ENCODE measurements at places on chromosomes 2 and 18.

DNA sequence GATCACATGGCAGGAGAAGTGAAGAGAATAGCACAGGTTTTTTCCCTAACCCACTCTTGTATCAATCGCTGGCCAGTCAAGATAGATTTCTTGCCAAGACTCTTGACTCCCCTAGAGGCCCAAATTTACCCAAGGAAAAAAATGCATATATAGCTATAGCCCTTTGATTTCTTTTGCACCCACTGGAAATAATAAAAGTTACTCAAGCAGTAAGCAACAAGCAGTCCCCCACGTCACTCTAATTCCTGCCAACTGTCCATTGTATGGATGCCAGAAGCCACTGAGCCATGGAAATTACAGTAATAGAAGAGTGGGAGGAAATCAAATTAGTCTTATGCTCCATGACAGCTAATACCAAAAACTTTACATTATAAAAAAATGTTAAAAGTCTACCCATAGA is 125.3 kb upstream of the SLC39A10 start:
- DNase-seq, result no peak

- DNase-seq, result no peak
Observed at GRCh38 chr2:63078852-63079606, 28.4 kb downstream of the OTX1 start.

DNA sequence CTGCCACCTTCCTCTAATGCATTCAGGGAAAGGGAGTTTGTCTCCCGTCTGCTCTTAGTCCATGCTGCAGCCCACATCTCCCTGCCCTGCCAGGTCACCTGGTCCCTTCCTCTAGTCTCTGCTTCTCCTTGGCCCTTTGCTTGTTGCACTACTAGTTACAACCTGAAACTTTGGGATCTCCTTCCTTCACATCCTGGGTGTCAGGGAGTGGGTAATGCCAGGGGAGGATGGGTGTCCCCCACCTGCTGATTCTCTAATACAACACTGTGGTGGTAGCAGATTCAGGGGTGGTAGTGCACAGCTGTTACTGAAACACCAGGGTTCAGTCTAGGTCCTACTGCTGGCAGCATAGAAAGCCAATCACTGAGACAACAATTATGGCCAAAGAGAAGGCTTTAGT is 31.2 kb upstream of the COX7A2L start:
- no peak for DNase-seq

DNA sequence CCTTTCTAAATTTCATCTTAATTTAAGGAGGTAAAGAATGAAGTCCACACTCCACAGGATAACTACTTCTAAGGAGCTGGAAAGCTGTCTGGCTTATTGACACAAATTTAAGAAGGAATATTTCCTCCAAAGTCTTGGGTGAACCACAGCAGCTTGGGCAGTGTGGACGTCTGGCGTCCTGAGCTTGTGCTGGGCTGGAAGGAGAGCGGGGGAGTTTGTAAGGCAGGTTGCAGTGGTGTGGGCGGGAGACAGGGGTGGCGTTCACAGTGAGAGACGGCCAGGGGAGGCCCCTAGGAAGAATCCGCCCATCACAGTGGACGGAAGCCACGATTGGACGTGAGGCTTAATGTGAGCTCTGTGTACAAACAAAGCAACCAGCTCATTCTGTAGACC is 25.7 kb downstream of the ADI1 start:
- no peak for DNase-seq

DNA sequence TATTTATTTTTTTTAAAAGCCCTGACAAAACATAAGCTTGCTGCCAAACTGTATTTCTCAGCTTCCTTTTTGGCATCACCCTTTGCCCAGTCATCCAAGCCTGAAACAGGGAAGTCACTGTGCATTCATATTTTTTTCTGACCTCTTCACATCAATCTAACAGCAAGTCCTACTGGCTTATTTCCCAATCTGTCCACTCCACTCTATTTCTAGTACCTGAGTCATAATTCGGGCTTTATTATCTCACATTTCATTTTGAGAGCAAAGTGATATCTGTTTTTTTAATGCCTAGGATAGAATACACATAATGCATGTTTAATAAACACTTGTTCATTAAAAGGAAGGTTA is 5.1 kb downstream of the HNMT start:
- no peak for DNase-seq

- no peak for DNase-seq
Observed at GRCh38 chr2:19865151-19865550, 36.6 kb downstream of the TTC32 start.

DNA sequence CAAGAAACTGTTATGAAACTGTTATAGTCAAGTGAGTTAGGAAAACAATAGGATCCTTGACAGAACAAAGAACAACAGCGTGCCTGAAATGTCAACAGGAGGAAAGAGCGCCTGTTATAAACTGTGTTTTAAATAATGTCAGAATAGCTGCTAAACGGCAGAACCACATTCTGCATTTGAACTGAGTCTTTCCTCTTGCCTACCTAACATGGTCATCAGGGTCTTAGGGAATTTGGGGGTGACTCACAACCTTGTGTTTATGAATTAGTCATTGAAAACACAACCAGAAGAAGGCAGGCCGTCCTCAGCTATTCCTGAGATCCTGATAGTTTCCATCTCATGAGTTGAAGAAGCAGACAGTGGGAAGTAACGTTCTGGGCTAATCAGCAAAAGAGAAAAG is 222.0 kb upstream of the FN1 start:
- no peak for DNase-seq

- DNase-seq, result no peak
Observed at GRCh38 chr2:162065767-162066166, 8.2 kb downstream of the DPP4 start.

DNA sequence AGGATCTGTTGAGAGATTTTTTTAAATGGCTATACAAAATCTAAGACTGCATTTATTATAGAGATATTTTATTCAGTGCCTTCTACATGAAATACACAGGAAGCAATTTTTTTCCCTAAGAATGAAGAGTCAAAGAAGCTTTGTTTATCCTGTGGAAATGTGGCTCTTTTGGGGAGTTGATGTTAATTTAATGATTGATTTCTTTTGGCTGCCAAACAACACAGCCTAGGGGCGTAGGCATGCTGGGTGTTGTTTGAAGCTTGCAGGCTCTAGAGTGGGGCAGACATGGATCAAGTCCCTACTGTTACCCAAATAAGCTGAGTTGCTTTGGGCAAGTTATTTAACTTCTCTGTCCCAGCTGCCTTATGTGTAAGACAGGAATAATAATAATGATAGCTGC is 21.1 kb upstream of the PLEK start:
- DNase-seq, result no peak

GRCh38 chr2:230913406-230914143 is 11.5 kb downstream of the GPR55 start:
- DNase-seq, result no peak

DNA sequence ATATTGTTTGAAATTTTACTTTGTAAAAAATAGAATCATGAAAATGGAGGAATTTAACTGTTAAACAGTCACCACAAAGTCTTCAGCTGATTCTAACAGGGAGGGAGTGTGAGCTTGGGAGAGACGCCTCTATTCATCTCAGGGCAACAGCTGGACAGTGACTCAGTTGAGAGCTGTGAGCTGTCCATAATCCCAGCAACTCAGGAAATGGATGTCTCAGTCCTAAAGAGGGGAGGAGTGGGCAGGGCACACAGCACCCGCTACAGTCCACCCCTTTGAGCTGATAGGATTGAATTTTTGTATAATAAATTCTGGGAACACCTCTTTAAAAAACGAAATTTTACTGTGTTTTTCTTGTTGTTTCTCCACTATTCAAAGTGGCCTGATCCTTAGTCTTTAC is 255.1 kb upstream of the THUMPD2 start:
- DNase-seq, result no peak

GRCh38 chr18:62797329-62797728 is 82.0 kb downstream of the PHLPP1 start:
- DNase-seq, result no peak

- no peak for DNase-seq
Observed at GRCh38 chr2:105752691-105753358, 8.1 kb downstream of the NCK2 start.

DNA sequence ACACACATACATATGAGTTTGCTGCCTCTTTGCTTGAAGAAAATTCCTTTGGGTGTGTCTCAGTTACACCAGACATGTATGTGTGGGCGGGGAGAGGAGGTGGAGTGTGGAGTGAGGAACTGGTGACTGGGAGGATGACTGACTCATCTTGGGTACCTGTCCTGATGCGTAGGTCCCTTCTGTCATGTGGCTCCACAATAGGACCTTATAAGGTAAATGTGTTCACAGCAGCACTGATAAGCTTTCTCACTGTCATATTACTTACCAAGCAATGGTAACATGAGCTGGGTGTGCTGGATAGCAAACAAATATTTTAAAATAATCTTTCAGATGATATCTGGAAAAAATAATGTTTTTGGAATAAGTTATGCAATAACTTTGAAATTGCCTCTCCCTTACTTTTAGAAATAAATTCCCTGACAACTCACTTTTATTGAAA is 45.1 kb downstream of the SLC9A2 start:
- peak; percentile 35 for DNase-seq

- DNase-seq, result no peak
Observed at GRCh38 chr2:221350616-221351015, 221.5 kb downstream of the EPHA4 start.

- no peak for DNase-seq
Observed at GRCh38 chr2:232545511-232546375, 4.6 kb downstream of the TIGD1 start.

DNA sequence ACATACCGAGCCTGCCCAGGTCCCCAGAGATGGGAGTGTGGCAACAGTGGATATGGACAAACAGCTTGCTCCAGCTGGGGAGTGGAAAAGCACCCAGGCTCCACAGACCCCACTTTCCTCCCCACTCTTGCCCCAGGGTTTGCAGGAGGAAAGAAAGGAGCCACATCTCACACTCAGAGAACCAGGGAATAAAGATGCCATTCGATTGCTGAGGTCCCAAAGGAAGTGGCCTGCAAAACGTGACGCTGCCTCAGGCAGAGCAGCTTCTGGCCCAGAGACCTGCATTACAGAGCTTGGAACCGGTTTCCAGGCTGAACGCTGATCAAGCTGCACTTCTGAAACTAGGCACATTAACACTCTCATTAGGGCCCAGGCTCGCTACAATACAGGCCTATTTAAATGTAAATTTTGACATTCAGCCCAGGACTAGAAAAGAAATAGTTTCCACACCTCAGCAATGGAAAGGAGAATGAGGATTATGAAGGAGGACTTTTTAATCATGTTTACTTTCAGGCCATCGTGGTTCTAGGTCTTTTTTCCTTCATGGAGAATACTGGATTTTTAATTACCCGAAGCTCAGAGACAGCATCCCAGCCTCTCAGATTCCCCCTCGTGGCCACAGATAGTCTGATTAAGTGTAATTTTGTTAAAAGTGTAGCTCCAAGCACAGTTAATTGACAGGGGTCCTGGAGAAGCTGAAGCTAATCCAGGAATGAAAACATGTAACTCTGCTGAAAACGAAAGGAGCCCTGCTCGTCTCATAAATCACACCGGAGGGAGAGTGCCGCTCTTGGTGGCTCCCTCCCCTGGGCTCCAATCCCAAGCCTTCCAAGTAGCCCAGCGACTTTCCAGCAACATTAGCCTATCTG is 221.3 kb upstream of the RAB6C start:
- DNase-seq, result no peak

DNA sequence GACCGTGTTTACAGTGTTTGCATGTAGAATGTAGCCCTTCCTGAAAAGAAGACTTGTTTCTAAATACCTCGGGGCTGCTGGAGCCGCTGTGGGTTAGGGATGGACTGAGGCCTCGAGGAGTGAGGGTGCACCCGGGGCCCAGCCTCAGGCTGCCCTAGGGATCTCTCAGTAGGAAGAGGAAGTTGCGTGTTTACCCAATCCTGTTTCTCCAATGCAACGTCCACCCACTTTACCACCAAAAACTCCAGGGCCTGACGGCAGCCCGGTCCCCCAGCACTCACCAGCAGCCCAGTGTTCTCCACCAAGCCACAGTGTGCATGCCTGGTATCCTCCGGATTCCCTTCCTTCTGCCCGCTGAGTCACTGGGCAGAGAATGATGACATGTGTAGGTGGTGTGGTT is 255.8 kb downstream of the GLI2 start:
- DNase-seq, result no peak

DNA sequence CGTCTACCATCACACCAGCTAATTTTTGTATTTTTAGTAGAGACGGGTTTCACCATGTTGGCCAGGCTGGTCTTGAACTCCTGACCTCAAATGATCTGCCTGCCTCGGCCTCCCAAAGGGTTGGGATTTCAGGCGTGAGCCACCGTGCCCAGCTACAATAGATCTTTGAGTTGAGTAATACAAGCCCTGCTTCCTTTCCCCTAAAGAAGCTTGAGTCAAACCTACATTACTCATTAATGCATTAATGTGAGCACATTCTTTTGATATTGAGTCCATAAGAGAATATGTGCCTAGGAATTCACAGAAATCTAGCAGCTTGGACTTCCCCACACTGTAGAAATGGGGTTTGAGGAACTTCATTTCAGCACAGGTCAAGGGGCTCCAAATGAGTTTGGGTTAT is 39.6 kb downstream of the PSMG2 start:
- no peak for DNase-seq

DNA sequence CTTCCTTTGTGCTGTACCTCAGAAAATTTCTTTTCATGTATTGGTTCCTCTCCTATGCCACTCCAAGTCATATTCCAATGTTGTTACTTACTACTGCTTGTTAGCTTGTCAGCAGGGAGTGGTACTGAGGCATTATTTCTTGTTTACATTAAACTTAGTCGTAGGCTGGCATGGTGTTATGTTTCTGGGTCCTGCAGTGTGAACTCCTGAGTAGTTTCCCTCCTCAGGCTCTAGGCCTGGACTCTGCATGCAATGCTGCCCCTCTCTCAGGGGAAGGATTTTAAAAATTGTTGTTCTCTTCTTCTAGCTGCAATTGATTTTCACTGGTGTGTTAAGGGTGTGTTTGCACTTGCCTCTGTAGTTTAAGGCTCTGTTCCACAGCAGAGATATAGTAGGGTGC is 671.6 kb downstream of the PLCL1 start:
- no peak for DNase-seq

GRCh38 chr2:161965994-161966393 is 108.0 kb downstream of the DPP4 start:
- DNase-seq, result no peak

DNA sequence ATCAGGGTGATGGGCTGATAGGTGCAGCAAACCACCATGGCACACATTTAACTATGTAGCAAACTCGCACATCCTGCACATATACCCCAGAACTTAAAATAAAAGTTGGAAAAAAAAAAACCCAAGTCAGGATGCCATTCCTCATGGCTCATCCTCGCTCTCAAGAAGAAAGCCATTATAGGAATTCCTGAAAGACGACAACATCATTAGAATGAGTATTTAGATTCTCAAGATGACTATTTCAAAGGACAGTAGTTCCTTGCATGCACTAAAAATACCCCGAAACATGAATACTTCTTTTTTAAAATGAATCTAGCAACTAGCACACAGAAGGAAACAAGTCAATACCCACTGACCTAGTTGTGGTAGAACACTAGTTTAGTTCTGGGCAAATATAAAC is 285.8 kb upstream of the REV1 start:
- DNase-seq, result no peak

GRCh38 chr2:164757934-164758695 is 83.5 kb downstream of the COBLL1 start:
- no peak for DNase-seq
